Upper lobe of right lung (tissue), 1 donor: ENCODE measurements at places on chromosomes 2 and 18. TPM values are rescaled to one million over a fixed set of nuclear protein-coding genes. Genes with fewer than 3 reads are reported as not detected.

- H3K27ac ChIP-seq: no peak overlapping the region
- DNase-seq: no peak
- no peaks in the 10 kb centered on the region for H3K27me3 ChIP-seq
- peaks cover 18% of the 10 kb centered on the region for H3K4me1 ChIP-seq
- H3K36me3 ChIP-seq: no peaks in the 10 kb centered on the region
These were observed 47.4 kb downstream of the MGAT5 start for GRCh38 chr2:134301099-134301927.

Gene RFX8
- not detected for total RNA-seq

DNA sequence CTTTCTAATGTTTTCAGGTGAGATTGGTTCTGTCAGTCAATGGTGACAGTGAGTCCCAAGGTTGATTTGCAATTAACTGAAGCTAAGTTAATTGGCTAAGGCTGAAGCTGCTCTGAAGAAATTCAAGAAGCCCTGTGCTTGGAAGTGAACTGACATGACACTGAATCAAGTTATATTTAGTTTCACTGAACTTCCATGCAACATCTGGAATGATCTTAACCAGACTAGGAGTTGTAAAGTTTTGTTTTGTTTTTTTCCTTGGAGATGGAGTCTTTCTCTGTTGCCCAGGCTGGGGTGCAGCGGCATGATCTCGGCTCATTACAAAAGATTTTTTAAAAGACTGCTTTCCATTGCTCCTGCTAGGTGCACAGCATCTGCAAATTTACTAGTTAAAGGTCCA is 11.4 kb downstream of the SERPINB5 start:
- H3K27me3 ChIP-seq: no peaks in the 10 kb centered on the region
- DNase-seq: no peak
- no peaks in the 10 kb centered on the region for H3K36me3 ChIP-seq
- H3K4me3 ChIP-seq: no peak overlapping the region
- no peaks in the 10 kb centered on the region for H3K4me1 ChIP-seq
- no peak overlapping the region for H3K27ac ChIP-seq

- no peak overlapping the region for H3K27ac ChIP-seq
- no peaks in the 10 kb centered on the region for H3K27me3 ChIP-seq
- H3K4me1 ChIP-seq: no peaks in the 10 kb centered on the region
- no peak overlapping the region for H3K4me3 ChIP-seq
These were observed 47.9 kb downstream of the ANKMY1 start for GRCh38 chr2:240509667-240510512.

GRCh38 chr2:11074246-11074820 is 80.9 kb upstream of the SLC66A3 start:
- H3K36me3 ChIP-seq: no peaks in the 10 kb centered on the region
- no peaks in the 10 kb centered on the region for H3K4me1 ChIP-seq
- H3K27me3 ChIP-seq: no peaks in the 10 kb centered on the region
- no peak for DNase-seq
- H3K4me3 ChIP-seq: no peak overlapping the region

Gene IL1B
- total RNA-seq: 11.5 TPM

- no peak overlapping the region for H3K4me3 ChIP-seq
- H3K4me1 ChIP-seq: peaks cover 7% of the 10 kb centered on the region
- DNase-seq: no peak
- no peaks in the 10 kb centered on the region for H3K36me3 ChIP-seq
- no peaks in the 10 kb centered on the region for H3K27me3 ChIP-seq
These were observed 72.7 kb upstream of the LYPD6B start for GRCh38 chr2:148965623-148966437.

- H3K4me3 ChIP-seq: no peak overlapping the region
- no peak overlapping the region for H3K27ac ChIP-seq
- H3K4me1 ChIP-seq: no peaks in the 10 kb centered on the region
These were observed 131.7 kb downstream of the KCTD1 start for GRCh38 chr18:26416652-26417150.

DNA sequence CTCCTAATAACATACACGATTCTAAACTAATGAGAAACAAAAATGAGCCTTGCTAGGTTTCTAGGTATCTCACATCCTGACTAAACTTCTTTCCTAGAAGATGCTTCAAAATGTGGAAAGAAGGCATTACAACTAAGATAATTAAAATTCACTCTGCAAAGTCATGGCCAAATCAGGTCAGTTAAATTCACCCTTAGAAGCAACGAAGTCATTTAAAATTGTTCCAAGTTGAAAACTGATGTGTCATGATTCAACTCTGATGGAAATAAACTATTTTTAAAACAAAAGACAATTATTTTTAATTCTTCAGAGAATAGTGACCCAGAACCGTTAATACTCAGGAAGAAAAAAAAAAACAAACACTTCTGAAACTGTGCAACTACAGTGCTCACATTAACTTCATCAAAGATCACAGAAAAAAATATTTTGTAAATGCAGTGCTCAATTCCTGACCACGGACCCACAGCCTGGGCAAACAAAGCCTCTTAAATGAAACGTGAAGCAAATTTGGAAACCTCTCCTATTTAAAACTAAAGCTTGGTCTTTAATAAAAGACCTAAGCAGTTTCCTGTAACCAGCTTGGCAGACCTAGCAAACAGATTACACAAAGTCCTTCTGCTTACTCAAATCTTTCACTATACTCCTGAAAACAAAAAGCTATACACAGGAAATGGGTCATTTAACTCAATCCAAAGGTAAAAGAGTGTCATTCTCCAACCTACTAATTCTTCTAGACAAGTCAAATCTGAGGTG is 39.0 kb downstream of the CHN1 start:
- no peaks in the 10 kb centered on the region for H3K36me3 ChIP-seq
- H3K4me1 ChIP-seq: peaks cover 4% of the 10 kb centered on the region
- H3K27me3 ChIP-seq: no peaks in the 10 kb centered on the region
- H3K27ac ChIP-seq: no peak overlapping the region

GRCh38 chr2:31353179-31353578 is 61.4 kb downstream of the XDH start:
- no peaks in the 10 kb centered on the region for H3K27me3 ChIP-seq
- H3K4me1 ChIP-seq: no peaks in the 10 kb centered on the region
- no peaks in the 10 kb centered on the region for H3K36me3 ChIP-seq
- H3K4me3 ChIP-seq: no peak overlapping the region
- no peak overlapping the region for H3K27ac ChIP-seq

Gene GPAT2
- 3.2 TPM for total RNA-seq

Gene DSC2
- 17.2 TPM for total RNA-seq

Gene SLC11A1
- total RNA-seq: 302 TPM

DNA sequence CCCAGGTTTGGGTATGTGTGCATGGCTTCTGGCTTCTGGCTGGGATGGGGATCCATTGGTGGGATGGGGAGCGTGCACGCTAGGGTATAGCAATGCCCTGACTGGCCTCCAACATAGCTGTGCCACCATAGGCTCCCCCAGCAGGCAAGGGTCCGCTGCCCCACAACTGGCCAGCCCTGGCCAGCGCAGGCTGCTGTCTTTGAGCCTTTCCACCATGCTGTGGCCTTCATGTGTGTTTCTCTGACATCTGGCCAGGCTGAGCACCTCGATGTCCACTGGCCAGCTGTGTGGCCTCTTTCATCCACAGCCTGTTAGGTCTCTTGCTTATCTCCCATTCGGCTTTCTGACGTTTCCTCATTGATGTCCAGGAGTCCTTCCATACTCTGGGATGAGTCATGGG is 231.3 kb downstream of the NDUFA10 start:
- H3K36me3 ChIP-seq: no peaks in the 10 kb centered on the region
- H3K27ac ChIP-seq: no peak overlapping the region
- no peak overlapping the region for H3K4me3 ChIP-seq
- no peaks in the 10 kb centered on the region for H3K4me1 ChIP-seq
- no peaks in the 10 kb centered on the region for H3K27me3 ChIP-seq

Gene GPR45
- total RNA-seq: not detected

GRCh38 chr2:79935046-79935732 is 369.4 kb downstream of the LRRTM1 start:
- H3K36me3 ChIP-seq: no peaks in the 10 kb centered on the region
- no peak overlapping the region for H3K27ac ChIP-seq
- no peak for DNase-seq
- no peak overlapping the region for H3K4me3 ChIP-seq

GRCh38 chr2:99726691-99727090 is 236.9 kb upstream of the REV1 start:
- no peaks in the 10 kb centered on the region for H3K4me1 ChIP-seq
- no peak for DNase-seq
- H3K27me3 ChIP-seq: no peaks in the 10 kb centered on the region
- peak overlapping the region; percentile 5 for H3K4me3 ChIP-seq
- no peak overlapping the region for H3K27ac ChIP-seq
- no peaks in the 10 kb centered on the region for H3K36me3 ChIP-seq

DNA sequence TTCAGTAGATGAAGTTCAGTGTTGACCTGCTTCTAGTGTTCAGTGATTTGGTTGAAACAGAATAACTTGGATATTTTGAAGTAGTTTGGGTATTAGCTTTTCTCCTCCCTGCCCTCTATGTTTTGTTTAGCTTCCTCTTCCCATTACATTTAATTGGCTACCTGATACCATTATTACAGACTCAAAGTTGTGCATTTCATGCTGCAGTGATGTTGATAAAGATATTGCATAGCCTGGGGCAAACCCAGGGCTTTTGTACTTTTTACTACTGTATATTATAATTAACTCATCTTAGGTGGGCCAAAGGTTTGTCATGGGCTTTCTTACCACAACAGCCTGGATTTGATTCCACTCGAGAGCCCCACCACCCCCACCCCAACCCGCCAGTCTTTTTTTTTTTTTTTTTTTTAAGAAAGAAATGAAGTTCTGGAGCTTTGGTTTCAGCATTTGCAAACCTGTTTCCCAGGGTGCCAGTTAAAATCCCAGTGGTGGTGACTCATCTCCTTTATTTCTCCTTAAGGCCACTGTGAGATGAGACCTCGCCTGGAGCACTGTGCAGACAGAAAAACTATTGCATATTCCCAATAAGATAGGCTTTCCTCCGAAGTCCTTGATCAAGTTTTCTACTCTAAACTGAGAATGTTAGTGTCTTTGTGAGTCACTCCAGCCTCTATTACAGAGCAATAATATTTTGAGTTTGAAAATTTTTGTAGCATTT is 393.7 kb upstream of the FANCL start:
- no peak overlapping the region for H3K27ac ChIP-seq
- DNase-seq: no peak
- H3K36me3 ChIP-seq: no peaks in the 10 kb centered on the region
- no peaks in the 10 kb centered on the region for H3K27me3 ChIP-seq

GRCh38 chr18:10241579-10241978 is 212.9 kb upstream of the APCDD1 start:
- H3K4me1 ChIP-seq: peaks cover 38% of the 10 kb centered on the region
- H3K4me3 ChIP-seq: no peak overlapping the region
- H3K27me3 ChIP-seq: no peaks in the 10 kb centered on the region
- no peak for DNase-seq
- H3K27ac ChIP-seq: no peak overlapping the region
- H3K36me3 ChIP-seq: no peaks in the 10 kb centered on the region

DNA sequence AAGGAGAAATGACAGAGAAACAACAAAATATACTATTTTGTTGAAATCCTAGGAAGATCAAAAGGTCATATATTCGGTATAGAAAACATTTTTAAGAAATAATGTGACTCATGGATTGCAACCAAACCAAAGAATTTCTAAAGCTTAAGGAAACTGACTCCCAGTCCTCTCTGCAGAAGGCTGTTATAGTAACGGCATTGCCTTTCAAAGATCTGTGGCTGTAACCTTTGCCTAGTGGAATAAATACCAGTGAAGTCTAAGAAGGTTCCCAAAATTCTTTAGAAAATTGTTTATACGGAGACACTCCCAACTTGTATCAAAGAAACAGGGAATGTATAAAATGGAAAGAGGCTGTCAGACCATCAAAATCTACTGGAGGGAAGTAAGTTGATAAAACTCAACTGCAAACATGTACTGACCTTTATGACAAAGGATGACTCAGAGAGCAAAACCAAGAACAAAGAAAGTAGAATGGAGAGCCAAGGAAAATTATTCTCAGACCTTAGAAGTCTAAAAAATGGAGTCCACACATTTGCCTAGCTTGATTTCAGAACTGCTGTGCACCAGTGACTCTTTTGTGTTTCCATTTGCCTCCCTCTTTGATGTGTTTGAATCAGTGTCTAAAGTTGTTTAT is 48.6 kb upstream of the FSIP2 start:
- no peaks in the 10 kb centered on the region for H3K27me3 ChIP-seq
- no peaks in the 10 kb centered on the region for H3K36me3 ChIP-seq
- no peak for DNase-seq
- no peak overlapping the region for H3K4me3 ChIP-seq
- H3K27ac ChIP-seq: no peak overlapping the region
- H3K4me1 ChIP-seq: no peaks in the 10 kb centered on the region

Gene AQP12B
- total RNA-seq: not detected

- H3K27me3 ChIP-seq: no peaks in the 10 kb centered on the region
- no peak overlapping the region for H3K4me3 ChIP-seq
These were observed 222.4 kb upstream of the RAB12 start for GRCh38 chr18:8386669-8387380.

Gene PLGLB2
- 2.4 TPM for total RNA-seq

DNA sequence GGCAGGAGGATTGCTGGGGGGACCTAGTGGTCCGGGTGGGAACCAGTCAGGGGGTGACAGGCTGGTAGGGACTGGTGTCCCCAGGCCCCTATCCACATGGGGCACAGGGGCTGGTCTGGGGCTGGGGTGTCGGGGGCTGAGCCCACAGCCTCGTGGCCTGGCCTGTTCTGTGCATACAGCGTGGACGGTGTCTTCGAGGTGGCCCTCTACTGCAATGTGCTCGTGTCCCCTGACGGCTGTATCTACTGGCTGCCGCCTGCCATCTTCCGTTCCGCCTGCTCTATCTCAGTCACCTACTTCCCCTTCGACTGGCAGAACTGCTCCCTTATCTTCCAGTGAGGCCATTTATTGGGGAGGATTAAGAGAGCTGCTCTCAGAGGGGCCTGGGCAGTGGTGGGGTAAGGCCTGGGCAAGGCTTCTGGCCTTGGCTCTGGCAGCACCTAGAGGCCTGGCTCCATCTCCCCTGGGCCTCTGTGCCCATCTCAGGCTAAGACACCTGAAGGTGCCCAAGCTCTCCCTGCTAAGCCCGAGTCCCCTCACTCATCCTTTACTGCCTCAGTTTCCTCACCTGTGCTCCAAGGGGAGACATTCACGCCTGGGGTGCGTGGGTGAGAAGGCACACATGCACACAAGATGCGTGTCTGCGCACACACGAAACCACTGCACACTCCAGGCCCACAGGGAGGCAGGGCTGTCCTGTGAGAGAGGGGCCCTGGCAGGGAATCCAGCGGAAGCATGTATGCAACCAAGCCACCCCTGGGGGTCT is 1.9 kb downstream of the CHRNG start:
- peak; percentile 52 for DNase-seq
- H3K27me3 ChIP-seq: peaks cover under 1% of the 10 kb centered on the region
- H3K36me3 ChIP-seq: no peaks in the 10 kb centered on the region
- peaks cover 4% of the 10 kb centered on the region for H3K4me1 ChIP-seq

- peak overlapping the region; percentile 99 for H3K4me3 ChIP-seq
- H3K4me1 ChIP-seq: peaks cover 29% of the 10 kb centered on the region
- peak overlapping the region; percentile 94 for H3K27ac ChIP-seq
- peaks cover 67% of the 10 kb centered on the region for H3K36me3 ChIP-seq
- no peaks in the 10 kb centered on the region for H3K27me3 ChIP-seq
- no peak for DNase-seq
These were observed 602 bp downstream of the SNX17 start for GRCh38 chr2:27370816-27371620.

GRCh38 chr18:7855028-7855427 is 287.9 kb downstream of the PTPRM start:
- no peaks in the 10 kb centered on the region for H3K27me3 ChIP-seq
- H3K27ac ChIP-seq: no peak overlapping the region
- H3K4me1 ChIP-seq: peaks cover 8% of the 10 kb centered on the region
- DNase-seq: no peak
- H3K36me3 ChIP-seq: no peaks in the 10 kb centered on the region

GRCh38 chr2:30201990-30202389 is 29.3 kb upstream of the LBH start:
- no peak for DNase-seq
- H3K27me3 ChIP-seq: no peaks in the 10 kb centered on the region
- H3K36me3 ChIP-seq: no peaks in the 10 kb centered on the region
- no peaks in the 10 kb centered on the region for H3K4me1 ChIP-seq
- no peak overlapping the region for H3K27ac ChIP-seq
